Articular chondrocyte of knee joint (primary cell): ENCODE measurements at places on chromosomes 3 and 15. TPM values are rescaled to one million over a fixed set of nuclear protein-coding genes. Genes with fewer than 3 reads are reported as not detected.

PDIA3 gene
- total RNA-seq: 287 and 297 TPM in 2 replicates

CPA3 gene
- 0.11 TPM in 1 of 2 replicates, not detected in the other for total RNA-seq

FRMD4B gene
- total RNA-seq: 42.7 and 52.8 TPM in 2 replicates

RAB6B gene
- total RNA-seq: 0.65 and 0.78 TPM in 2 replicates

DNAJB8 gene
- not detected in 2 replicates for total RNA-seq

MST1R gene
- 0.97 and 1.3 TPM in 2 replicates for total RNA-seq

DTWD1 gene
- 120 and 125 TPM in 2 replicates for total RNA-seq

ERICH6 gene
- 0.39 TPM in 1 of 2 replicates, not detected in the other for total RNA-seq

RAB43 gene
- total RNA-seq: 5.8 and 8.0 TPM in 2 replicates

GOLGA6D gene
- not detected in 2 replicates for total RNA-seq

LRRC49 gene
- 20.3 and 22.2 TPM in 2 replicates for total RNA-seq

ECE2 gene
- not detected in 2 replicates for total RNA-seq

LRRN1 gene
- total RNA-seq: 1.4 and 4.5 TPM in 2 replicates

FRMD5 gene
- under 0.01 and 0.11 TPM in 2 replicates for total RNA-seq

EEF1AKMT4 gene
- 2.0 and 2.4 TPM in 2 replicates for total RNA-seq

CGNL1 gene
- total RNA-seq: 4.7 and 8.1 TPM in 2 replicates

RASGRF1 gene
- not detected in 2 replicates for total RNA-seq
